Smooth muscle cell of the coronary artery (primary cell): ENCODE measurements at places on chromosomes 16 and 17. TPM values are rescaled to one million over a fixed set of nuclear protein-coding genes. Genes with fewer than 3 reads are reported as not detected.

The TEKT5 gene
- not detected in 2 replicates for total RNA-seq

The PYY gene
- total RNA-seq, result not detected in 2 replicates

The MYLK3 gene
- 0.15 and 0.23 TPM in 2 replicates for total RNA-seq

The CLUH gene
- 28.0 and 46.0 TPM in 2 replicates for total RNA-seq

The NTN1 gene
- 0.08 and 4.0 TPM in 2 replicates for total RNA-seq

The SDK2 gene
- 0.08 TPM in 1 of 2 replicates, not detected in the other for total RNA-seq

The UTS2R gene
- not detected in 2 replicates for total RNA-seq

The OTOA gene
- not detected in 2 replicates for total RNA-seq
